IPS DF 6.9 (cell line): ENCODE measurements at places on chromosomes 5 and 9.

GRCh38 chr9:130715270-130715669 lies 21.7 kb downstream of the EXOSC2 start:
- no peak for DNase-seq

GRCh38 chr9:88011005-88011766 lies 36.9 kb upstream of the CDK20 start:
- no peak for DNase-seq

- no peak for DNase-seq
Measured at GRCh38 chr5:160233215-160233614, 3.9 kb downstream of the FABP6 start.

DNA sequence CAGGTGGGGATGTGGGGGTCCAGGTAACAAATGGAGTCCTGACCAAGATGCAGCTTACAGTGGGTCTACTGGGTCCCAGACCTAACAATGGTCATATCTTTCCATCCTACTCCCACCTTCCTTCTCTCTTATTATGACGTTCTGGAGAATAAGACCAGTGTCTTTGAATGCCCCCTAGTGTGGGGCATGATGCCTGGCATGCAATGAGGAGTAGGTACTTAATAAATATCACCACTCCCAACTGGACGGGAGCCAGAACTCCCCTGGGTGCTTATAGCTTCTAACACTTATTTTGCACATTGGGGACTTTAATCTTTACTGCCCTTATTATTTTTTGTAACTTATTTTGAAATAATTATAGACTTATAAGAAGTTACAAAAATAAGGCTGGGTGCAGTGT lies 98.2 kb downstream of the NDFIP1 start:
- no peak for DNase-seq

DNA sequence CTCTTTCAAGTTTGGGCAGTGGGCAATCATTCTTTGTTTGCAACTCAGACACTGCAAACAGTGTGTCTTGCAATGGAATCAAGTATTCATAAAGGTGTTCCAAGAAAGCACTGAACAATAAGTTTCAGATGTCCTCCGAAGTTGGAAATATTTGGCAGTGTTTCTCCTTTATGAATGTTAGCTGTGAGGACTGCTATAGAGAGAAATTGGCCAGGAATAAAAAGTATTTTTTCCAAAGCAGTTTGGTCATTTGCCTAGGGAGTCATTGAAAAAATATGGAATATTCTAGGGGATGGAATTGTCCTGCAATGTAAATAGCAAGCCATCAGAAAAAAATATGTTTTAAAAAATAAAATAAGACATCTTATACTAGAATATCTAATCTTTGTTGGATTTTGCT lies 688.6 kb upstream of the SEMA6A start:
- DNase-seq, result no peak

DNA sequence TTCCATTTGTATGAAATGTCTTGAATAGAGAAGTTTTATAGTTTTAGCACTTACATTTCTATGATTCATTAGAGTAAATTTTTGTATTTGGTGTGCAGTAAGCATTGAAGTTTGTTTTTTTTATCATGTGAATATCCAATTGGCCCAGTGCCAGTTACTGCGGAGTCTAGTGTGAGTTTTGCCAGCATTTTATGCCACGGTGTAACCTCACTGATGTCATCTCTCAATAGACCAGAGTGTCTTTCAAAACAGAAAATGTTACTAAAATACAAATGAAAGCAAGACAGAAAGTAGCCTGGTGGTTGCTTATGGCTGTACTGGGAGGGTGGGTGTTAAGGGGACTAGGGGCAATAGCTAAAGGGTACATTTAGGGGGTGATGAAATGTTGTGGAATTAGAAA lies 62.8 kb downstream of the IPPK start:
- DNase-seq, result no peak

- no peak for DNase-seq
Measured at GRCh38 chr9:25960178-25960577, 281.9 kb upstream of the TUSC1 start.

DNA sequence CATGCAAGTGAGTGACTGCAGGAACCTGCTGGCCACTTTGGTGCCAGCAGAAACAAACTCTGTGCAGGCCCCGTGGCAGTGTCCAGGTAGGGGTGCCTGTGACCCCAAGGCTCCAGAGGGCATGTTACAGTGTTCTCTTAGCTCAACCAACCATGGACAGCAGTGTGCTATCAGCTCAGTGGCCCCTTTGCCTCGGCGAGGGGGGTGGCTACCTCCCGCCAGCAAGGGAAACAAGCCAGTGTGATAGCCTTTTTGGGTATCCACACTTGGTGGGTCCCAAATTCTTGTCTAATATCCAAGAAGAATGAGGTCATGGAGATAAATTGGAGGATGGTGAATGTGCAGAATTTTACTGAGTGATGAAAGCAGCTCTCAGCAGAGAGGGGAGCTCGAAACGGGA lies 298.6 kb upstream of the SLC30A5 start:
- DNase-seq, result no peak

GRCh38 chr9:75615284-75615683 lies 275.2 kb upstream of the PCSK5 start:
- peak; percentile 5 for DNase-seq

GRCh38 chr5:56791396-56791795 lies 24.0 kb upstream of the MAP3K1 start:
- DNase-seq, result no peak

DNA sequence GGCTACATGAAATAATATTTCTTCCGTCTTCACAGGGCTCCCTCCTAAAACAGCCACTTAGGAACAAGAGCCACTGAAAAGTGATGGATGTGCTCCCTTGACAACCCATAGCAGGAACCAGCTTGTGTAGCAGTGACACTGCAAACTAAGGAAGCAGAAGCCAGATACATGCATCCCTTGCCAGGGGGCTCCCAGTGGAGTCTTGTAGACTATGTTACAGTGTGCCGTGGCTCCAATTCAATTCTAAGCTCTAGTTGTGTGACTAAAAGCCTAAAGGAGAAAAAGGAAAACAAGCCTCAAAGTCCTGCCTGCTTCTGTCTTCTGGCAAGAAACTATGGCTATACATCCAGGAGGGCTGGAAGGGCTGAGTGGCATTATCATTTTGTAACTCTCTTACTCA lies 12.2 kb upstream of the TAF1L start:
- no peak for DNase-seq

GRCh38 chr5:125348221-125348692 lies 601.8 kb upstream of the ZNF608 start:
- DNase-seq, result no peak

GRCh38 chr5:176542596-176543427 lies 5.6 kb upstream of the RNF44 start:
- DNase-seq, result no peak

- DNase-seq, result no peak
Measured at GRCh38 chr5:13990896-13991295, 46.4 kb upstream of the DNAH5 start.

DNA sequence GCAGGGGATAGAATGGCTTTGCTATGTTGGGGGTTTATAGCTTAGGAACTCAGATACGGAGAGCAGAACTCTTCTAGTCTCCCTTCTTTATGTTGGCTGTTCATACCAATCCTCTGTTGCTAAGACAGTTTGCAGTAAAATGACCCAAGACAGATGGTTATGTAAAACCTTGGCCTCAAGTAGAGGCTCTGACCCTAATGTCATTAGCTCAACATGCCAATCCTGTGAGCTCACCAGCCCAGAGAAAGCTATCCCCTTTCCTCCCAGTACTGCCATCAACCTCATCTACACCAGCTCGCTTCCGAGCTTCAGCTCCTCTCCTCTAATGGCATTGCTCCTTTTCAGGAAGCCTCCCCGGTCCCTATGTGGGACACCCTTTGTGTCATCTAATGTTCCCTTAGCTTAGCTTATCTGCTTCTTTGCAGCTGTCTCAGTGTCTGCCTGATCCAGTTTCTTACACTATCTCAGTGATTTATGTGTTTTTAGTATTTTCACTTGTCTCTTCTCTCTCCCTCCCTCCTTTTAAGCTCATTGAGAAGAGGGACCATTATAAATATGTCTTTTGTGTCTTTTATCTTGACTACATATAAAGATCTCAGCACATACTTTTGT lies 281.3 kb upstream of the CLINT1 start:
- no peak for DNase-seq

DNA sequence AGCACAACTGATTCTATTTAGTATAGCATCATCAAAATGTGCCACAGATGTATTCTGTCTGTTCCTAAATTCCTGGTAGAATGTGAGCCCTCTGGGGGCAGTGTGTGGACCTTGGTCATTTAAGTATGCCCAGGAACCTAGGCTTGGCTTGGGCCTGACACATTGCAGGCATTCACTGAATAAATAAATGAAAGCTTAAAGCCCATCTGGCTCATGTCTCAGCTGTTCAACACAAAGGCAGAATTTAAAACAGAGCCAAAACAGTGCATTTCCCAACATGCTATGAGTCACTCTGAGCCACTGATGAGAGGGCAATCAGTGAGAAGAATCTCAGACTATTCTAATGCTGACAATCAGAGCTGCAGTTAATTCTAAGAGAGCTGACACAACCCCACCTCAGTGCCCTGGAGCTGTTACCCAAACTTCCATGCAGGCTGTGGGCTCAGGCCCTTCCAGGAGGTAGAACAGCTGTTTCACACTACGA lies 8.1 kb downstream of the FAM193B start:
- no peak for DNase-seq

DNA sequence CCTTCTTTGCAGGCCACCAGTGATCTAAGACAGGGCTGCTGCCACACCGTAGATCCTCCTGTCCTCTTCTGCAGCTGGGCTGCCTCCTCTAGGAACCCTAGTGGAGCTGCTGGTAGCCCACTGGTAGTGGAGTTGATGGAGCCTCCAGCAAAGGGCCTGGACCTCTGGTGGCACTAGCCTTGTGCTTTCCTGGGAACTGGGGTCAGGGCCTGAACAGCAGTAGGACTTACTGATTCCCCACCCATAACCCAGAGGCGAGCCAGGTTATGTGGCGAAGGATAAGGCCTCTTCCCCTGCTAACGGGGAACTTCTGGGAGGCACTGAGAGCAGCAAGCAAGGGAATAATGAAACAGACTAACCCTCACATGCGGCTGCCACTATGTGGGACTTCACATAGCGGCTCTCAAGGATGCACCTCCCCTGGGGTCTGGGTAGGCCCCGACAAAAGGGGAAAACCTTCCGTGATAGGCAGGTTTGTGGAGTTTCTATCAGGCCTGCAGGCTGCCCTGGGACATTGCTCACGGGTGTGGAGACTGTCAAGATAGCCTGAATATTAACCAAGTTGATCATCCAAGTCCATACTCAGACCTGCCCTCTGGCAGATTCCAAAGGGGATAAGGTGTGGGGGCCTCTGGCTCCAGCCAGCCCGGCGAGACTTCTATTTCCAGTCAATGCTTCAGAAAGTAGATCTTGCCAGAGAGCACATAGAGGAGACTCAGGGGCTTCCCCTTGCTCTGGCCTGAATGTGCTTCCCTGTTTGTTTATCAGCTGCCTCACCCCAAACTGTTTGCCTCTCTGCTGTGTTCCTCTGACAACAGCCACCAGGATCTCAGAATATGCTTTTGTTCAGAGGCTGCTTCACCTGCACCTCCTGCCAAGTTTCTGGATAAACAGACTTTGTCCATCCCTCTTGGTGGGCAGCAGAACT lies 7.4 kb downstream of the SLC22A4 start:
- DNase-seq, result no peak

DNA sequence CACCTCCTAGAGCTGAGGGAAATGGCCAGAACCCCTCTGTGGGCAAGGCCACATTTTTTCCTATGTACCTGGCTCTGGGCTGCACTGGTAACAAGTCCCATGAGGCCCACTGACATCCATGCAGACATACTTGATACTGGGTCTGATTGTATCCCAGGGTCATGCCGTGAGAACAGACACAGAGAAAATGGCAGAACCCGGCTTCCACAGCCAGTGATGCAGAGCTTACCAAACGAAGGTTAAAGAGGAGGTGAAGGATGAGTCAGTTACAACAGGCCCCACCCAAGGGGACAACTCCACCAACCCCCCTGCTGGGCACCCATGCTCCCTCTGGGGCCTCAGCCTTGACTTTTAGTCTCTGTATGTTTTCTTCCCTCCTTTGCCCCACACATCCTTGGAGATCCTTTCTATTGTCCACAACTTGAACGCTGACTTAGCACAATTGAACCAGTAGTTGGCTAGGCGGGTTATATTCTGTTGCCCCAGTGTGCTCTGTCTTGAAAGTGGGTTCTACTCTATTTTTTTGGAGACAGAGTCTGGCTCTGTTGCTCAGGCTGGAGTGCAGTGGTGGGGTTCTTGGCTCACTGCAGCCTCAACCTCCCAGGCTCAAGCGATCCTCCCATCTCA lies 93.5 kb downstream of the DAP start:
- no peak for DNase-seq

GRCh38 chr9:72875221-72875620 lies 77.6 kb downstream of the ALDH1A1 start:
- DNase-seq, result no peak

DNA sequence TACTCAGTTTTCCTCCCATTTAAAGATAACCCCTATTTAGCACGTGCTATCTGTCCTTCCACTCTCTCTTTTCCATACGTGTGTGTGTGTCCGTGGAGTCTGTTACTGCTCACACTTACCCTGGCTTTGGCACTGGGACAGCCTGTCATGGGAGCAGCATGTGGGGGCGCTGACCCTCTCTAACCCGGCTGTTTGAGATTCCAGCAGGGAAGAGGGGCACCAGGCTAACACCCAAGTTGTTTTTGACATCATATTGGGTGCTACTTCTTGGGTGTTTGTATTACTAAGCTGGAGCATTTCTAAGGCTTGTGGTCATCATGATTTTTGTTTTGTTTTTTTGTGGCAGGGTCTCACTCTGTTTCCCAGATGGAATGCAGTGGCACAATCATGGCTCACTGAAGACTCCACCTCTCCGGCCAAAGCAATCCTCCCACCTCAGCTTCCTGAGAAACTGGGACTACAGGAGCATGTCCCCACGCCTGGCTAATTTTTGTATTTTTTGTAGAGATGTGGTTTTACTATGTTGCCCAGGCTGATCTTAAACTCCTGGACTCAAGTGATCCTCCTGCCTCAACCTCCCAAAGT lies 56.9 kb upstream of the SIMC1 start:
- DNase-seq, result no peak

- no peak for DNase-seq
Measured at GRCh38 chr9:3903906-3904305, 378.1 kb upstream of the RFX3 start.

DNA sequence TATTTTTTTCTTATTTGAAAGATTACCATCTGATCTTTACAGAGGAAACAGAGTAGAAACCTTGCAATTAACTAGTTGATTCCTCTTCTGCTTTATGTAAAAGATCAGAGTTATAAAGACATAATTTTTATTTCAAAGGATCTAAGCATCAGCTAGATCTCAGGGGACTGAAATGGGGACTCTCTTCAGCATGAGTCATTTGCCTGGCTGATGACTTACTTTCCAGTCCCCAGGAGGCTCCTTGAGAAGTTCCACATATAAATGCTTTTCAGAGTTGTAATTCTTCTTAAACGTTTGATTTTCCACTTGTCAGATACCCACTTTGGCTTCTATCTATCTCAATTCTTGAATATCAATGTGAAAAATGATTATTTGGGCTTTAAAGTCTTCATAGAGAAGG lies 389.4 kb downstream of the RAB3C start:
- DNase-seq, result no peak

GRCh38 chr5:149797897-149798296 lies 67.8 kb downstream of the PPARGC1B start:
- DNase-seq, result no peak

GRCh38 chr9:72371151-72371550 lies 6.1 kb upstream of the ZFAND5 start:
- DNase-seq, result no peak
